ENCODE measurements at places on chromosomes 7 and 10. TPM values are rescaled to one million over a fixed set of nuclear protein-coding genes. Genes with fewer than 3 reads are reported as not detected.
A peak's percentile ranks its signal among the peaks of the same experiment; 100 is the strongest.

Gene CUTC
- total RNA-seq, result 32.1 TPM

Gene SEMA4G
- 1.1 TPM for total RNA-seq

Gene AKR1D1
- total RNA-seq, result not detected

DNA sequence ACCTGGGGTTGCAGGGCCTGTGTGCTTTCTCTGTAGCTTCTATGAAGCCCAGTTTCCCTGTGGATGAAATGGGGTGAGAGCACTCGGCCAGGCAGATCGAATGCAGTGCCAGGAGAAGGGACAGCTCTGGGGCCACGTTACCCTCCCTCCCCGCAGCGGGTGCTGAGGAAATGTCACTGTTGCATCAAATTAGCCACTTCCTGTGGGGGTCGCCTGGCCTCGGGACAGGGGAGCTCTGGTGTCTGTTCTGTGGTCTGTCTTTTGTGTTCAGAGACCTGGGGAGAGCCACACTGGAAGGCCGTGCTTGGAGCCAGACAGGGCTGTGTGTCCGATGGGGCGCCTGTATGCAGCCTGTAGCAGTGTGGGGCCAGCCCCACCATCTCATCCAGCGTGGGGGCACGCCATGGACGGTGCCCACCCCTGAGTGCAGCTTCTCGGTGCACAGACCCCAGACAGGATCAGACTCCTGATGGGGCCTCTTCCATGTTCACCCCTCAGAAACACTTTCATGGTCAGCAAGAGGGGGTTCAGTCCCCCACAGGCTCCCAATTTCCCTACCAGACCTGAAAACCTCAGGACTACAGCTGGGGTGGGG lies 13.6 kb downstream of the TTYH3 start:
- no peak overlapping the region for H3K27ac ChIP-seq
- H3K27me3 ChIP-seq, result no peaks in the 10 kb centered on the region
- H3K4me1 ChIP-seq, result peaks cover 41% of the 10 kb centered on the region
- H3K4me3 ChIP-seq, result no peak overlapping the region
- no peaks in the 10 kb centered on the region for H3K36me3 ChIP-seq

GRCh38 chr10:8873310-8873709 lies 818.8 kb downstream of the GATA3 start:
- H3K4me3 ChIP-seq, result no peak overlapping the region
- no peak overlapping the region for H3K27ac ChIP-seq
- no peaks in the 10 kb centered on the region for H3K27me3 ChIP-seq
- no peaks in the 10 kb centered on the region for H3K4me1 ChIP-seq

GRCh38 chr7:3312583-3312982 lies 11.5 kb downstream of the SDK1 start:
- DNase-seq, result no peak
- no peak overlapping the region for H3K4me3 ChIP-seq
- H3K4me1 ChIP-seq, result no peaks in the 10 kb centered on the region
- H3K27ac ChIP-seq, result no peak overlapping the region
- peaks cover 4% of the 10 kb centered on the region for H3K27me3 ChIP-seq
- H3K36me3 ChIP-seq, result no peaks in the 10 kb centered on the region

DNA sequence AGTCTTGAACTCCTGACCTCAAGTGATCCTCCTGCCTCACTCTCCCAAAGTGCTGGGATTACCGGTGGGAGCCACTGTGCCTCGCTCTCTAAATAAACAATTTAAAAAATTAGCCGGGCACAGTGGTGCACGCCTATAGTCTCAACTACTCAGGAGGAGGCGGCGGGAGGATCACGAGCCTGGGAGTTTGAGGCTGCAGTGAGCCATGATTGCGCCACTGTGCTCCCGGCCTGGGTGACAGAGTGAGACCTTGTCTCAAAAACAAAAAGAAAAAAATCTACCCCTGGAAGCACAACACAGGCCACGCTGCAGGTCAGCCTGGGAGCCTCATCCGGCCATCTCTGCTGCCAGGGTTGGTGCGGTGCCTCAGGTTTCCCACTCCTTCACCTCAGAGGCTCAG lies 3.8 kb upstream of the EIF3B start:
- H3K4me1 ChIP-seq, result peaks cover 3% of the 10 kb centered on the region
- H3K4me3 ChIP-seq, result no peak overlapping the region
- no peaks in the 10 kb centered on the region for H3K27me3 ChIP-seq

DNA sequence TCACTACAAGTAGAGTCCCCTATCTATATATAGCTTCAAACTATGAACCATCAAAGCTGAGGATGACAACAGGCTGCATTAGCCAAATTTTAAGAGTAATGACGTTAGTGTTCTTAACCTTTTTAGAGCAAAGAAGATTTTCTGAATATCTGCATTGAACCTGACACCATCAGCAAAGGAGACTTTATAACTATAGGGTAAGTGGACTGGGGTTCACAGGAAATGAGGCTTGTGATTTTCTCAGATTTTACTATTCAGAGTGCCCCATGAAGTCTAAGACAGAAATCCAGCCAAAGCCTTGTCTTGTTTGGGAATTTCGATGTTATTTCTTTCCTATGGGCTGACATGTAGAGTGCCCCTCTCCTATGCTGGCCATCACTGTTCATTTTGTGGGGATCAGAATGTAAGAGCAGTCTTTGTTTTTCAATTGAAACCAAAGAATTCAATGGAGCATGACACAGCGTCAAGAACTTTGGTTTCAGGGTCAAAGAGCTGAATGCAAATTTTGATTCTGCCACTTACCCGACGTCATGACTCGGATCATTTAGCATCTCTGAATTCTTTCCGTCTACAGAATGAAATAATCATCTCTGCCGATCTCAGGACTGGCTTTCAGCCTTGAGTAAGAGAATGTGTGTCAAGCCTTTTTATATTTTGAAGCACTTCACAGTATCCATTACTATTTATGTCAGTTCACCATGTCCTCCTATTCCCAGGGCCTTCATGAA lies 52.7 kb downstream of the DENND11 start:
- no peaks in the 10 kb centered on the region for H3K27me3 ChIP-seq
- H3K4me1 ChIP-seq, result peaks cover 5% of the 10 kb centered on the region
- H3K36me3 ChIP-seq, result peaks cover 42% of the 10 kb centered on the region
- no peak overlapping the region for H3K4me3 ChIP-seq
- no peak overlapping the region for H3K27ac ChIP-seq

DNA sequence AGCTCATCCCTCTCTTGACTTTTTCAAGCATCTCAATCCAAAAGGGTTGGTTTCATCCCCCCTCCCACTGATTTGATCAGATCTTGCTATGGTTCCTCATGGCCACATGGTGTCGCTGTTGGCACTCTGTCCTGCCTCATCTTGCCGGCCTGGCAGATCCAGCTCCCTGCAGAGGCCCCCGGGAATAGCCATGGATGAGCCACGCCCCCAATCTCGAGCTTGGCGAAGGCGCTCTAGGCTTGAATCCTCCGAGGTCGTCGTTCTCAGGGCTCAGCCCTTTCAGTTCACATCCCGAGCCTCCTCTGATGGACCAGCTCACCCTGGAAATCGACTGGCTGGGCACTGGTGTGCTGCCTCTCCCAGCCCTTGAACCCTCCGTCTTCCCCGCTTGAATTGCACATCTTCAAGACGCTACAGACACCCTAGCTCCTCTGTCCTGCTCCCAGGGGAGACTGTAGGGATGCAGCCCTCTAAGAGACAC lies 628.7 kb downstream of the TYW1 start:
- H3K4me1 ChIP-seq, result no peaks in the 10 kb centered on the region
- peak; percentile 87 for DNase-seq
- no peaks in the 10 kb centered on the region for H3K27me3 ChIP-seq
- H3K27ac ChIP-seq, result no peak overlapping the region

DNA sequence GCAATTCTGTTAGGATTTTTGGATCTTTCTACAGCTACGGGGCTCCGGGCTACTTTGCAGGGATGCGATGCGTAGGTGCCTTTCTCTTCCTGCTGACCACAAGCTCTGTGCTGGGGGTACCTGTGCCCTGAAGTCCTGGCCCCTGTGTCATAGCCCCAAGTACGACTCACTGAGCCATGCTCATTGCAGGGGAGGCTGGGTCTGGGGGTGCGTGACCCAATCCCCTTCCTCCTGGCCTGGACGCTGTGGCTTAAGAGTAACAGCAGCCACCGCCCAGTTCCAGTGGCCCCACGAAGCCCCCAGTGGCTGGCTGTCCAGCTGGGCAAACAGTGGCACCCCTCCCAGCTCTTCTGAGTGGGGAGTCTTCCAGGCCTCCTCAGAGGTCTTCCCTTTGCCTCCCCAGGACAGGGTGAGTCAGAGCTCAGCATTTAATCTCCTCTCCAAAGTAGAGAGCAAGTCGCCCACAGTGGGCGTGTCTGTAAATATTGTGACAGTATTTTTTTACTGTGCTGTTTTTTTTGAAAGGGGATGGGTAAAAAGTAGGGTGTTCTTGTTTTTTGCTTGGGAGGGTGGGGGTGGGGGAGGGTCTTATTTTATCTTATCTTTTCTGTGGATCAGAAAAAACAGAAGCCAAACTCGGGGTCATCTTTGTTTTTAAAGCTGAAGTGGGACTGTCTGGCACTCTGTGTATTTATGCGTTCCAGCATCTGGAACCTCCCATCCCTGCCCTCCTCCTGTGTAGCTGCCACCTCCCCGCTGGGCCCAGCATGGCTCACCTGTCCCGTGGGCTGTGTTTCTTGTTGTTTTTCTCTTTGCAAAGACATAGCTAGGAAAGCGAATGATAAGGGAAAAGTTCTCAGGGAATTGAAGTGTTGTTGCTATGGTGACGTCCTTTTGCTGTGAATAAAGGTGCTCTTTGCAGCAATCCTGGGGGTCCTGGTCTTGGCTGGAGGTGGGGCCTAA lies 8.2 kb downstream of the LFNG start:
- DNase-seq, result peak; percentile 51
- H3K27ac ChIP-seq, result no peak overlapping the region
- no peaks in the 10 kb centered on the region for H3K27me3 ChIP-seq
- H3K4me1 ChIP-seq, result no peaks in the 10 kb centered on the region
- peaks cover 18% of the 10 kb centered on the region for H3K36me3 ChIP-seq
- peak overlapping the region; percentile 42 for H3K4me3 ChIP-seq

DNA sequence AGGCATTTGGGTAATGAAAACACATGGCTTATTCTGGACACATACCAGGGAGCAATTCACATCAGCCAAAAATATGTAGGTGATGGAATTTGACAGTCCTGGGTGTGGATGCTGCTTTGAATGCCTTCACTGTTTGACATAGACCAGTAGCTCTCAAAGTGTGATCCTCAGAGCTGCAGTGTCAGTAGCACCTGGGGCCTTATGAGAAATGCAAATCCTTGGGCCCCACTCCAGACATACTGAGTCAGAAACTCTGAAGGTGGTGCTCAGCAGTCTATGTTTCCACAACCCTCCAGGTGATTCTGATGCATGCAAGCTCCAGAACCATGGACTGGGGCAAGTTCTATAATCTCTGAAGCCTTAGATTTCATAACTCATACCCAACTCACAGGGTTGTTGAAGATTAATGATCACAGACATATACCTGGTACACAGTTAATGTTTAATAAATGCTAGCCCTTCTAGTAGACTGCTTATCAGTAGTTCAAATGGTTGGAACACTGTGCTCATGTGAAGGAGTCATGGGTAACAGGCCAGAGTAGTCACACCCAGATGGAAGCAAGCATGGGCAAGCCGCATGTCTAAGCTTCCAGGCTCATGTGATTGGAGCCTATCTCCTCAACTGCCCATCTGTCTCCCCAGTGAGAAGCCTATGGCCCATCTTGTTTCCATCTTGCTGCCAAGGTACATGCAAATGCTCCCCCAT lies 715.7 kb downstream of the GRID1 start:
- no peak overlapping the region for H3K4me3 ChIP-seq
- H3K27ac ChIP-seq, result no peak overlapping the region
- no peaks in the 10 kb centered on the region for H3K36me3 ChIP-seq
- no peaks in the 10 kb centered on the region for H3K4me1 ChIP-seq
- no peaks in the 10 kb centered on the region for H3K27me3 ChIP-seq

DNA sequence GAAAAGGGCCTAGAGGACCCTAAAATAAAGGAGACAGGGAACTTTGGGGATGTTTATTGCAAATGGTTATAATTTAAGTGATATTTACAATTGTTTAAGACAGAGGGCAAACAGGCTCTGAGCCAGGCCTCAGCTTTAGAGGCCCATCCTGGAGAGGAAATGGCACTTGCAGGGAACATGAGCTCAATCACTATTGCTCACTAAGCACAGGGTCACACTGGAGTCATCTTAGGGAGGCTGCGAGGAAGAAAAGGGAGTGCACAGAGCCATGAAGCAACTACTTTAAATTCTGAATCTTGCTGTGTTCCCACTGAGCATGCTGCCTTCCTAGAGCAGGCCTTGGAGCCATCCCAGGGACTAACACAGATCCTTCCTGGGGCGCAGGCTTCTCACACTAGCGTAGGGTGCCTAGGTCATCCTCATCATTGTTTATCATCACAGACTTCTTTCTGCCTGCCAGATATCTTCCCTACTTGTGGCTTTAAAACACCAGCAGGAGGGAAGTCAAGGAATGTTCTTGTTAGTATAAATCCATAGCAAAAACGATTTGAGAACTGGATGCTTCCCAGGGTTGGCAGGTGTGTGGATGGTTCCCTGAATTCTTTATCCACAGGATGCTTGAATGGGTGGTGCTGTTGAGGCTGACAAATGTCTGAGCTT lies 12.7 kb upstream of the DNAJB12 start:
- H3K4me1 ChIP-seq, result peaks cover 12% of the 10 kb centered on the region
- no peak overlapping the region for H3K4me3 ChIP-seq
- H3K27me3 ChIP-seq, result no peaks in the 10 kb centered on the region
- no peak for DNase-seq
- H3K27ac ChIP-seq, result no peak overlapping the region

GRCh38 chr10:119286983-119287633 lies 79.7 kb downstream of the GRK5 start:
- peak overlapping the region; percentile 33 for H3K27ac ChIP-seq
- no peaks in the 10 kb centered on the region for H3K36me3 ChIP-seq

GRCh38 chr7:149150981-149151380 lies 3.7 kb downstream of the ZNF398 start:
- no peaks in the 10 kb centered on the region for H3K27me3 ChIP-seq
- peaks cover 18% of the 10 kb centered on the region for H3K4me1 ChIP-seq
- peaks cover 18% of the 10 kb centered on the region for H3K36me3 ChIP-seq

DNA sequence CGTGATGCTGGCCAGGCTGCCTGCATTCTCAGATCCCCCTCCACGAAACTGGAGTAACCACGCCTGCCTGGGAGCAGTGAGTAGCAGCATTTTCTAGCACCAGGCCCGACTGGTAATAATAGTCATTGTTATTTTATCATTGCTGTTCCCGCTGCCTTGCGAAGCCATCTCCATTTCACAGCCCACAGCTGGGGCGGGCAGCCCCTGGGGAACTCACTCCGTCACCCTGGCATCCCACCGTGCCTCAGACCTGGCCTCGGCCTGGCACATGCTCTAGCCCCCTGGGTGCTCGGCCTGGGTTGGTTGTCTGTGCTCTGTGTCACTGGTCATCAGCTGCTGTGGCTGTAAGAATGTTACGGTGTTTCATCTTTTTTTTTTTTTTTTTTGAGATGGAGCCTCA lies 57.7 kb upstream of the SH2B2 start:
- peaks cover 40% of the 10 kb centered on the region for H3K36me3 ChIP-seq
- H3K4me3 ChIP-seq, result no peak overlapping the region
- no peaks in the 10 kb centered on the region for H3K27me3 ChIP-seq
- no peak for DNase-seq
- H3K27ac ChIP-seq, result no peak overlapping the region

DNA sequence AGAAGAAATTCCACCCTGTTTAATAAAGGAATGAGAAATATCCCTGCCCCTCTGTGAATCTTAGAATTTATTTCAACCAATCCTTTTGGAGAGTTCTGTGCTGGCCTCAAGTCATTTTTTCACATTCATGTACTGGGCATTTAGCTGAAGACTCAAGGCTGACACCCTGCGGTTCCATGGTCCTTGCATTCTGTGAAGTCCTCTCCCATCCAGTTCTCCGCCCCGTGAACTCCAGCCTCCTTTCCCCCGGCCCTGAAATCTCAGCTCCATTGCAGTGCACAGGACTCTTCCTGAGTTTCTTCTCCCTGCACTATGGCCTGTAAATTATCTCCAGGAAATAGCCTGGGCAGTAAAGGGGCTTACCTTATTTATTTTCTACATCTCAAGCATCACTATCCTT lies 183.0 kb upstream of the KCND2 start:
- no peaks in the 10 kb centered on the region for H3K27me3 ChIP-seq
- no peak overlapping the region for H3K4me3 ChIP-seq
- H3K36me3 ChIP-seq, result no peaks in the 10 kb centered on the region
- H3K4me1 ChIP-seq, result no peaks in the 10 kb centered on the region

Data from heart left ventricle (tissue), 16 donors.